Foreskin keratinocyte (primary cell): ENCODE measurements at places on chromosomes 3 and 15. TPM values are rescaled to one million over a fixed set of nuclear protein-coding genes. Genes with fewer than 3 reads are reported as not detected.

The MAP1A gene
- 0.04 and 0.08 TPM in 2 replicates for polyA plus RNA-seq

The DAPK2 gene
- 1.5 and 2.5 TPM in 2 replicates for polyA plus RNA-seq

The COL7A1 gene
- 306 and 665 TPM in 2 replicates for polyA plus RNA-seq

The MINAR1 gene
- 0.03 and 0.06 TPM in 2 replicates for polyA plus RNA-seq

The PPP2R3A gene
- polyA plus RNA-seq, result 3.2 and 3.3 TPM in 2 replicates

The SPESP1 gene
- 4.1 and 5.5 TPM in 2 replicates for polyA plus RNA-seq
